ENCODE measurements at places on chromosomes 4 and X. TPM values are rescaled to one million over a fixed set of nuclear protein-coding genes. Genes with fewer than 3 reads are reported as not detected.

DNA sequence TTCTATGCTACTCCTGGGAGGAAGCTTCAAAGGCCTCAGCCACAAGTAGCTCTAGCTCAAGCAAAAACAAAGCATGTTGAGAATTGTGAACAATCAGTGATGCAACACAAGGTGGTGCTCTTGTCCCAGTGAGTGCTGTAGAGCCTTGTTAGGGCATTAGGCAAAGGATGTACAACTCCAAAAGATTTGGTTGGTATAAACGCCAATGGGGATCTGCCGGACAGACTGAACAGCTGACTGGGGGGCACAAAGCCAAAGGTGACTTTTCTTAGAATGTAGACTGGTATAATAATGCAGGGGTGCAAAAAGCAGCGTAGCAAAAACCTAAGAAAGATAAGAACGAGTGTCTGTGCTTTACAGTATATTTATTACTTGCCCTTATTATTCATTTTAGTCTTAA is 62.6 kb upstream of the ALB start:
- H3K36me3 ChIP-seq = no peaks in the 10 kb centered on the region
- H3K4me1 ChIP-seq = no peaks in the 10 kb centered on the region
- no peaks in the 10 kb centered on the region for H3K27me3 ChIP-seq
- H3K4me3 ChIP-seq = no peak overlapping the region
- H3K27ac ChIP-seq = no peak overlapping the region

DNA sequence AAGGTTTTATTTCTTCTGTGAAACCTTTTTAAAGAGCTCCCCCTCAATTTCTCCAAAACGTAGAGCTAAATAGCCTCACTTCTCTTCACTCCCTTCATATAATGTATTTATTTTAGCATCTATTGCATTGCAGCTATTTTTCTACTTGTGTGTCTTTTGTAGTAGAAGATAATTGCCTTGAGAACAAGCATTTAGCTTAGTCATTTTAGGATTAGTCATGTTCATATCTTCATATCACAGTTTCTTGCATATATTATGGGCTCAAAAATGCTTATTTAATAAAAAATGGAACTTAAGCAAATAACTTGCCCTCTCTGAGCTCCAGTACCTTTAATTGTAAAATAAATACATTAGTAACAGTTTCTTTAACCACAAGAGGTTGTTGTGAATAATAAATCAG is 72.1 kb upstream of the SPANXC start:
- no peaks in the 10 kb centered on the region for H3K27me3 ChIP-seq
- no peak for DNase-seq
- no peaks in the 10 kb centered on the region for H3K4me1 ChIP-seq
- H3K36me3 ChIP-seq = no peaks in the 10 kb centered on the region
- H3K27ac ChIP-seq = no peak overlapping the region
- H3K4me3 ChIP-seq = no peak overlapping the region

DNA sequence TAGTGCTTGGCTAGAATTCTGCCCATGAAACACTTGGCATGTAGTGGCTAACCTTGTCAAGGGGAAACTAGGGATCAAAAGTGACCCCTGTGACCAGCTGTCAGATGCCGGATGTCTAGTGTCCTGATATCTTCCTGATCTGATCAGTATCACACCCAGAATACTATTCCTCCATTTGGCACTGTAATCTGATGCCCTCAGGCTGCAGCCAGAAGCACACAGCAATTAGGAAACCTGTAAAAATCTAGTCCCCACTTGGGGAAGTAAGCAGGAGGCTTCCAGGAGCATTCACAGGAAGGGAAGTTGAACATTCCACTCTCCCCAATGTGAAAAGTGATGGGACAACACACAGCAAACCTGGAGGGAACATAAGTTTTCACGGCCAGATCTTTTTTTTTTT is 125.1 kb downstream of the HS6ST2 start:
- no peaks in the 10 kb centered on the region for H3K4me1 ChIP-seq
- H3K4me3 ChIP-seq = no peak overlapping the region
- no peak for DNase-seq
- H3K27ac ChIP-seq = no peak overlapping the region

- no peaks in the 10 kb centered on the region for H3K4me1 ChIP-seq
- DNase-seq = peak; percentile 25
- H3K27ac ChIP-seq = no peak overlapping the region
These were observed 357.5 kb upstream of the SMIM31 start for GRCh38 chr4:164396439-164396838.

DNA sequence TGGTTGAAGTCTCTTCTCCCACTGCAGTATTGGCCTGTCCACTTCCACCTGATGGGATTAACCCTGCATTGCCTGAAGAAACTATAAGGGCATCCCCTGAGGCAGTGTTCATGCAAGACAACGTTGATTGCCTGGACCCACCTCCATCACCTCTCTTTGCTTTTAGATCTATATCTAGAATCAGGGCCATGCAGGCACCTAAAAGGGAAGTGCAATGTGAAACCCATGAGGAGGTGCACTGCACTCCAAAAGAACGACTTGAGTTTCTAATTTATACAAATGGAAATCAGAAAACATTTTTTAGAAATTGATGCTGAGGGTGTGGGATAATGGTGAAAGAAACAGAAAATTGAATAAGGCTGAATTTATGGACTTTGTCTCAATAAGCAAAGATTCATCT is 694.4 kb downstream of the TRAM1L1 start:
- H3K4me3 ChIP-seq = no peak overlapping the region
- H3K36me3 ChIP-seq = no peaks in the 10 kb centered on the region
- H3K4me1 ChIP-seq = no peaks in the 10 kb centered on the region
- DNase-seq = no peak
- H3K27ac ChIP-seq = no peak overlapping the region
- no peaks in the 10 kb centered on the region for H3K27me3 ChIP-seq

- no peak overlapping the region for H3K27ac ChIP-seq
- H3K27me3 ChIP-seq = no peaks in the 10 kb centered on the region
- no peak for DNase-seq
- no peak overlapping the region for H3K4me3 ChIP-seq
- H3K36me3 ChIP-seq = no peaks in the 10 kb centered on the region
These were observed 425.7 kb downstream of the GPAT3 start for GRCh38 chr4:83961575-83961974.

DNA sequence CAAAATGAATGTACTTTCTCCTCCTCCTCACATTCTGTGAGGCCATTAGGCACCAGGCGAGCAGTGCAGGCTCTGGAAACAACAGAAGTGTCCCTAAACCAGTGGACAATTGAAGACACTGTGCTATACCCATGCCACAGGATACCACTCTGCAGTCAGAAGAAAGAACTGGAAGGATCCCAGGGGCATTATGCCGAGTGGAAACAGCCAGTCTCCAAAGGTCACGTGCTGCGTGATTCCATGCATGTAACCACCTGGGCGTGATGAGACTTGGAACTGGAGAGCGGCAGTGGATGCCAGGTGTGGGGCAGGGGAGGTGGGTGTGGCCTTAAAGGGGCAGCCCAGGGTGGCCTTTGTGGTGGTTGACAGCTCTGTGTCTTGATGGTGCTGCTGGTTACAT is 139.4 kb downstream of the EVC2 start:
- H3K4me1 ChIP-seq = no peaks in the 10 kb centered on the region
- no peaks in the 10 kb centered on the region for H3K36me3 ChIP-seq
- H3K27ac ChIP-seq = no peak overlapping the region
- H3K4me3 ChIP-seq = no peak overlapping the region
- H3K27me3 ChIP-seq = no peaks in the 10 kb centered on the region

GRCh38 chr4:83083925-83084475 is 30.5 kb downstream of the PLAC8 start:
- peak; percentile 4 for DNase-seq
- H3K4me1 ChIP-seq = no peaks in the 10 kb centered on the region
- H3K27ac ChIP-seq = no peak overlapping the region
- no peaks in the 10 kb centered on the region for H3K27me3 ChIP-seq
- no peak overlapping the region for H3K4me3 ChIP-seq

DNA sequence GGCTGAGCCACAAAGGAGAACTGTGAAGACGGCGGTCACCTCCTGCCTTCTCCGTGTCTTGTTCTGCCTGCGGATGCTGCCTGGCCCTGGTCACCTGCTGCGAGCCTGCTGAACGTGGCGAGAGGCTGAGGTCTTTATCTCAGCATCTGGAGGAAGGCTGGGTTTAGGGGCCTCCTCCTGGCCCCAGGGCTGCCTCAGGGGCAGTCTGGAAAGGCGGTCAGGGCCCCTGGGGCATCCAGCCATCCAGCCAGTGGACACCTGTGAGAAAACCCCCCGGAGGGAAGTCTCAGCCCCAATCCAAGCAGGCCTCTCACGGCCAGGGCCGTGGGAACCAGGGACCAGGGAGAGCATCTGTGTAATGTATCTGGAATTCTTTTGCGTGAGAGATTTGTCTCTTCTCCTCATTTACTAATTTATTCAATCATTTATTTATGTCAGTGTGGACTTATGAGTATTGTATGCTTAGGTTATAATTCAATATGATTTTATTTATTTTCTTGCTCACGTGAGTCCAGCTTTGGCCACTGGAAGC is 11.3 kb downstream of the PDE6B start:
- no peak for DNase-seq
- no peaks in the 10 kb centered on the region for H3K36me3 ChIP-seq
- no peak overlapping the region for H3K27ac ChIP-seq
- no peak overlapping the region for H3K4me3 ChIP-seq
- H3K27me3 ChIP-seq = no peaks in the 10 kb centered on the region
- H3K4me1 ChIP-seq = no peaks in the 10 kb centered on the region

- H3K27me3 ChIP-seq = no peaks in the 10 kb centered on the region
- DNase-seq = peak; percentile 72
- no peak overlapping the region for H3K4me3 ChIP-seq
- peaks cover 4% of the 10 kb centered on the region for H3K4me1 ChIP-seq
- no peaks in the 10 kb centered on the region for H3K36me3 ChIP-seq
These were observed 46.9 kb upstream of the SLC25A4 start for GRCh38 chr4:185096032-185096653.

- no peaks in the 10 kb centered on the region for H3K36me3 ChIP-seq
- no peak overlapping the region for H3K27ac ChIP-seq
- no peak overlapping the region for H3K4me3 ChIP-seq
- peak; percentile 42 for DNase-seq
- peaks cover 4% of the 10 kb centered on the region for H3K4me1 ChIP-seq
These were observed 99.2 kb downstream of the SORCS2 start for GRCh38 chr4:7291372-7292114.

DNA sequence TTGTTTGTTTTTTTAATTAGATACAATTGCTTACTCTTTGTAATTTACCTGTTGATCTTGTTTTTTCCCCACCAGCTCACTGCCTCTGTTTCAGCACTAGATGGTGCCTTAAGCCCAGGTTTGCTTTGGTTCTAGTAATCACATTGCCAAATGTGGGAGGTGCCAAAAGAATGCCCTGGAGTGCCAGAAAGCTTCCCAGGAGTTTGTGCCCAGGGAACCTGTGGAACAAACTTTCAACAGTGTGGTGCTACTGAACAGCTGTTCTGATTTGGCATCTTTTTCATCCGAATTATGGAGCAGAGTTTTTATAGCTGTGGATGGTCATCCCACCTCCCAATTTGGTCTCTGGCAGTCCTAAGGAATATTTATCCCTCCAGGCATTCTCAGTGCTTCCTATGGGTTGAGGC is 1000.7 kb downstream of the STIM2 start:
- H3K27ac ChIP-seq = no peak overlapping the region
- no peaks in the 10 kb centered on the region for H3K36me3 ChIP-seq
- H3K4me1 ChIP-seq = no peaks in the 10 kb centered on the region
- H3K4me3 ChIP-seq = no peak overlapping the region
- peak; percentile 24 for DNase-seq

DNA sequence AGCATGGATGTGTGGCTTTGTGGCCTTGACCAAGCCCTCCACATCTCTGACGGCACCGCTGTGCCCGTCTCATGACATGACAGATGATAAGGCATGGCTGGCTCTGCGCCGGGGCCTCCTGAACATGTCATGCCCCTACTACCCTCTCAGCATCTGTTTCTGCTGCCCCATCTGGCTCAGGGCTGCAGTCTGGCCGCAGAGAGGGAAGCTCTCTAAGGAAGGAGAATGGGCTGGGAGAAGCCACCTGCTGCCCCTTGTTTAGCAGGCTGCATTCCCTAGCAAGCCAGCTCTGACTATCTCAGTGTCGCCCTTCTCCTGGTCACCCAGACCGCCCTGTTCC is 7.2 kb downstream of the ZNF185 start:
- H3K4me3 ChIP-seq = no peak overlapping the region
- no peak overlapping the region for H3K27ac ChIP-seq
- no peaks in the 10 kb centered on the region for H3K36me3 ChIP-seq
- no peaks in the 10 kb centered on the region for H3K4me1 ChIP-seq
- H3K27me3 ChIP-seq = no peaks in the 10 kb centered on the region
- no peak for DNase-seq

- H3K27ac ChIP-seq = no peak overlapping the region
- no peaks in the 10 kb centered on the region for H3K27me3 ChIP-seq
- no peaks in the 10 kb centered on the region for H3K4me1 ChIP-seq
- DNase-seq = no peak
These were observed 416.0 kb upstream of the TENM3 start for GRCh38 chr4:181827246-181827645.

- no peaks in the 10 kb centered on the region for H3K36me3 ChIP-seq
- H3K4me3 ChIP-seq = no peak overlapping the region
- no peak for DNase-seq
- H3K27ac ChIP-seq = no peak overlapping the region
- no peaks in the 10 kb centered on the region for H3K27me3 ChIP-seq
- no peaks in the 10 kb centered on the region for H3K4me1 ChIP-seq
These were observed 222.2 kb downstream of the DCTD start for GRCh38 chr4:182695009-182695408.

DNA sequence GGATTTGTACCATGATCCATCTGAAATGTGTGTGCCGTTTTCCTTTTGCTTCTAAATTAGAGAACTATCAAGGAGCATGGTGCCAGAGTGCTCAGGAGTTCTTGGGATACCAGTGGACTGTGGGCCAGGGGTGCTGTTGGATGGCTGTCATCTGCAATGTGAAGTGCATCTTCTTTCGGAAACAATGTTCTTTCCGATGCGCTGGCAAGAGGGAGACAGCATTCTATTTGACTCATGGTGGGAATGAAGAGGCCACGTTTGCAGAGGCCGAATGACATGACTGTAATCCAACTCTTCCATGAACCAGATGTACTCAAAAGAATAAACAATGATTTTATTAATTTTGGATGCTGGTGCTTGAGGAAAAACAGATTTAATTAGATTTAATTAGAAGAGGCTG is 45.5 kb downstream of the SORCS2 start:
- no peaks in the 10 kb centered on the region for H3K27me3 ChIP-seq
- H3K36me3 ChIP-seq = no peaks in the 10 kb centered on the region
- no peak overlapping the region for H3K4me3 ChIP-seq
- DNase-seq = no peak
- peak overlapping the region; percentile 18 for H3K27ac ChIP-seq

MAGEE2 gene
- total RNA-seq = 0.18 TPM

EFHC2 gene
- total RNA-seq = 8.3 TPM

ZGRF1 gene
- 3.8 TPM for total RNA-seq

MID1IP1 gene
- total RNA-seq = 49.0 TPM

FRYL gene
- 49.0 TPM for total RNA-seq

GABRB1 gene
- total RNA-seq = not detected

KIAA1210 gene
- 0.20 TPM for total RNA-seq

CENPVL3 gene
- total RNA-seq = not detected

ALB gene
- 32.8 TPM for total RNA-seq

NDST4 gene
- 0.65 TPM for total RNA-seq

MAP7D2 gene
- total RNA-seq = 0.37 TPM

TLR10 gene
- total RNA-seq = 0.46 TPM
